HFFc6 (cell line): ENCODE measurements at places on chromosomes 16 and 17. TPM values are rescaled to one million over a fixed set of nuclear protein-coding genes. Genes with fewer than 3 reads are reported as not detected.

- DNase-seq = no peak
These were observed 163.4 kb downstream of the LAT start for GRCh38 chr16:29148131-29148691.

DNA sequence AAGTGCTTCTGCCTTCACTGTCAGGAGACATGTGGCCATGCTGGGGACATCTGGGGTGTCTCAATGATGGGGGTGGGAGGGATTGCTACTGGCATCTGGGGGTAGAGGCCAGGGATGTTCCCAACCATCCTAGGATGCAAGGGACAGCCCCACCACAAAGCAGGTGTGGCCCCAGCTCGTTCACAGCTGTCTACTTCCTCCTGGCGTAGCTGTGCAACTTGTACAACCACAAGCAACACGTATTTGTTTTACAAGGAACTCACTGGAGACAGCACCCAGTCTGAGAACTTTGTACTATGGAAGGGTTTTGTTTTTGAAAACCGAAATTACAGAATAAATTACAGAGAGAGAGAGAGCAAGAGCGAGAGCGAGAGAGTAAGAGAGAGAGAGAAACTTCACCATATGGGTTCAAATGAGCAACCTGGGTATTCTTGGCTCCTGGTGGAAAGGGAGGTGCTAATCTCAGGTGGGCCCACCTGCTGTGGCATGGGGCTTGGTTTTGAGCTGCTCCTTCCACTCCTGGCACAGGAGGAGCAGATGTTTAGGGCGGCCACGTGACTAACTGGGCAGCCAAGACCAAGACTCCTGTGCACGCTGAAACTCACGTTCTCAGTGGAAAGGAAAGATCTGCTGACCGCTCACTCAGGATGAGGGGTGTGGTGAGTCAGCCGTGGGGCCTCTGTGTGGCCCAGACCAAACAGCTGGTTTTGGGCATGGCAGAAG, 17.5 kb upstream of the TNFRSF13B start:
- DNase-seq = no peak

DNA sequence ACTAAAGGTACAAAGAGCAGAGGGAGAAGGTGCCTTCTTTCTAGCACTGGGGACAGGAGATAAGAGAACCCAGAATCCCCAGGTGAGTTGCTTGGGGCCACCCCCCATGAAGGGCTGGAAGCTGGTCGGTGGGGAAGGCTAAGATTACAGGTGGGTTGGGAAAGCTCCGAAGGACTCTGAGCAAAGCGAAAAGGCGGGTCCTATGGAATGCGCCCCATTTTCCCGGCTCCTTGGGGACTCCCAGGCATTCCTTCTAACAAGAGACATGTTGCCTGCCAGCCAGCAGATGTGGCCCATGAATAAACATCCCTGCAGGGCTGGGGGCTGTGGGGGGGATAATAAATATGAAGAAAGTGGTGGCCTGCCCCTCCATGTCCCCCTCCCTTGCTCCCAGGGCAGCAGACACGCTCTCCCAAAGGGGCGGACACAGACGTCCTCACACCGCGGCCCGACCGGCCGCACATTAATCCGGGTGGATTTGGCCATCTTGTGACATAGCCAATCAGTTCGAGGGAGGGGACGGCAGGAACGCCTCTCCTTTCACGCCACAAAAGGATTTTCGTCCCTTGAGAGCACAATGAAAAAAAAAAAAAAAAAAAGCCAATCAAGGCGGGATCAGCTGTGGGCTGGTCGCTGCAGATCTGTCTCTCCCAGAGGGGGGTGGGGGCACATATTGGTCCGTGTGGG, 98.5 kb downstream of the SOX9 start:
- DNase-seq = no peak

The C16orf92 gene
- not detected in 2 replicates for total RNA-seq

The HERPUD1 gene
- total RNA-seq = 89.7 to 103 TPM (median 99.6 TPM) in 3 replicates

The TPPP3 gene
- total RNA-seq = 0.21 TPM in 1 of 3 replicates, not detected in the others

The MYH8 gene
- total RNA-seq = not detected in 3 replicates

GRCh38 chr16:52634528-52634927, 87.6 kb upstream of the TOX3 start:
- DNase-seq = no peak

- DNase-seq = no peak
These were observed 154.6 kb upstream of the CIBAR2 start for GRCh38 chr16:85266857-85267256.

The PIRT gene
- total RNA-seq = not detected in 3 replicates

The ATP2C2 gene
- not detected in 3 replicates for total RNA-seq

The PRAC2 gene
- total RNA-seq = not detected in 3 replicates

DNA sequence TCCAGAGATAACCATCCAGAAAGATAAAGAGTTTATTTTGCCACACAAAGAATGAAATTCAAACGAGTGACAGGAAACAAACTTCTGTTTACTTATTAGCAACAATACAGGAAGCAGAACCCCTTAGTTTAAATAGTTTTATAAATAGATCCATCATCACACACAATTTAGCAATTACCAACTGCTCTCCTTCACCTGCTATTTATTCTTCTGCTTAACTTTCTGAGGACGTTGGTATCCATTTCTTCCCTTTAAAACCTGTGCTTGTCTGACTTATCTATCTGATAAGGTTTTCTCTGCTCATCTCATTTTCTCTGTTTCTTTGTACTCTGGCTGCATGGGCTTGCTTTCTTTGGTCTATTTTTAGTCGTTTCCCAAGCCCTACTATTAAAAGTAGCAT, 4.3 kb upstream of the ADAMTS18 start:
- no peak for DNase-seq

- no peak for DNase-seq
These were observed 121.5 kb downstream of the STXBP4 start for GRCh38 chr17:55090079-55090492.

DNA sequence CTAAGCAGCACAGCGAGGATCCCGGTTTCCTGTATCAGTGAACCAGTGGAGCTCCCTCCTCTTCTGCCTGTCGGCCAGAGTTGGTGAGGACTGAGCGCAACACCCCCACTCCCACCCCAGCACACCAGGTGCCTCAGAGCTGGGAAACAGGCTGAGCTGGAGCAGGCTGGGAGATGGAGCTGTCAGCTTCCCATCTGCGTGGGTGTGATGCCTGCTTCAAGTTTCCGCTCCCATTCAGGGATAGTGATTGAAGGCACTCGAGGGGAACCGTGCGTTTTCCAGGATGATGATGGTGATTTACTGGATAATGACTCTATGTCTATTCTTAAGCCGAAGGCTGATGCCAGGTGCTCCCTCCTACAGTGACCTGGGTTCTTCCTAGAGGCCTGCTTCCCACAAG, 144.5 kb downstream of the TMEM132E start:
- no peak for DNase-seq

The CSH1 gene
- not detected in 2 replicates for total RNA-seq

DNA sequence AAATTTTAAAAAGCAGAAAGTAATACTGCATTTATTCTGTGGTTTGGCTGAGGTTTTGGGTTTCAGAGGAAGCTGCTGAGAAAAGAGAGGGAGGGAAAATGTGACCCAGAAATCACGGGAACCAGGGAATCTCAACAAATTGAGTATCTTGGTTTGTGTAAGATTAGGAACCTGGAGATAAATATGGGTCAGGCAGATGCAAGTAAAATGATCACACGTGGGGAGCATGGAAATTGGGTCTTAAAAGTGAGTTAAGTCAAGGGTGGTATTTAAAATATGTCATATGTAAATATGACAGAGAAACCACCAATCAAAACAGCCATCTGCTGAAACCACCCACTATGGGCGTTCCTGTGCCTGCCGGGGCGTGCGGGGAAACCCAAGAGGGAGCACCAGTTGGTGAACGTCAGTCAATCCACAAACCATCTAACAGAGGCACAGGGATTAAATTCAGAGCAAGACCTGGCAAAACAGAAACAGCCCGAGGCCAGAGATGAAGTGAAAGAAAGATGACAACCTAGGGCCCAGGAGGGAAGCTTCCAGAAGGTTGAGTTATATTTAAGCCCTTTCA, 33.4 kb downstream of the CDH13 start:
- no peak for DNase-seq

DNA sequence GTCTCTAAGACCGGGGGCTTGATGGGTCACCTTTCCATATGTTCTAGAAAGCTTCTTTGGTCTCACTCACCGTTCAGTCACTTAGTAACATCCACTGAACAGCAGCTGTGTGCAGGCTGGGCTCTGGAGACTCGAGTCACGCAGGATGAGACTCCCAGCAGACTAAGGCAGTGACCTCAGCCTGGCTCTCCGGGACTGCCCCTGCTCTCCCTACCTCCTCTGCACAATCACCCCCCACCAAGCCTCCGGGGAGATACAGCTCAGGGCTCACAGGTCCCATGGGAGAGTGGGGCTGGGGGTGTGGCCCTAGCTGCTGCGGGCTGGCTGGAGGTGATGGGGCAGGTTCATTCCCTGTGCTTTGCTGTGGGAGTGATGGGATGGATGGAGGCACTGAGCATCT, 14.1 kb downstream of the FLYWCH2 start:
- DNase-seq = no peak

DNA sequence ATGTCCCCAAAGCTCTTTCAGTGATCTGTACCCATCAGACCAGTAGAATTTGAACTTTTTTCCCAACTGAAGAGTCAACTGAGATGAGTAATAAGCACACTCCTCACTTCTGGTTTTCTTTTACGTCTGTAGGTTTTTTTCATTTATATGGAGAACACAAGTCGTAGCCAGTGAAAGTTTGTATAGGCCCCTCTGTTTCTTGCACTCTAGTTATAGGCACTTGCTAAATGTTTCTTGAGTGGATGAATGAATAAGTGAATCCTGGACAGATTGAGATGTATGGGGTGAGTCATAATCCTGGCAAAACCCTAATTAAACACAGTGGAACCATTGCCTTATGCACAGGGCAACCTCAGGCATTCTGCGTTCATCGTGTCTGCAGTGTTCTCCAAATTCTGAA, 193.7 kb upstream of the TBX2 start:
- DNase-seq = no peak

The TNFRSF17 gene
- total RNA-seq = not detected in 3 replicates

DNA sequence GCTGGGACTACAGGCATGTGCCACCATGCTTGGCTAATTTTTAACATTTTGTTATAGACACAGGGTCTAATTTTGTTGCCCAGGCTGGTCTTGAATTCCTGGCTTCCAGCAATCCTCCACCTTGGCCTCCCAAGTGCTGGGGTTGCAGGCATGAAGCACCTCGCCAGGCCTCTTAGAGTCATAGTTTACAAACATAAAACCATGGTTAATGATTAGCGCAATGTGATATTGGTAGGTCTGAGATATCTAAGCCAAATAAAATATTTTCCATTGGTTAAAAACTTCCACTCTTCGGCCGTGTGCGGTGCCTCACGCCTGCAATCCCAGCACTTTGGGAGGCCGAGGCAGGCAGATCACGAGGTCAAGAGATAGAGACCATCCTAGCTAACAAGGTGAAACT, 16.6 kb downstream of the TXNDC11 start:
- DNase-seq = no peak

DNA sequence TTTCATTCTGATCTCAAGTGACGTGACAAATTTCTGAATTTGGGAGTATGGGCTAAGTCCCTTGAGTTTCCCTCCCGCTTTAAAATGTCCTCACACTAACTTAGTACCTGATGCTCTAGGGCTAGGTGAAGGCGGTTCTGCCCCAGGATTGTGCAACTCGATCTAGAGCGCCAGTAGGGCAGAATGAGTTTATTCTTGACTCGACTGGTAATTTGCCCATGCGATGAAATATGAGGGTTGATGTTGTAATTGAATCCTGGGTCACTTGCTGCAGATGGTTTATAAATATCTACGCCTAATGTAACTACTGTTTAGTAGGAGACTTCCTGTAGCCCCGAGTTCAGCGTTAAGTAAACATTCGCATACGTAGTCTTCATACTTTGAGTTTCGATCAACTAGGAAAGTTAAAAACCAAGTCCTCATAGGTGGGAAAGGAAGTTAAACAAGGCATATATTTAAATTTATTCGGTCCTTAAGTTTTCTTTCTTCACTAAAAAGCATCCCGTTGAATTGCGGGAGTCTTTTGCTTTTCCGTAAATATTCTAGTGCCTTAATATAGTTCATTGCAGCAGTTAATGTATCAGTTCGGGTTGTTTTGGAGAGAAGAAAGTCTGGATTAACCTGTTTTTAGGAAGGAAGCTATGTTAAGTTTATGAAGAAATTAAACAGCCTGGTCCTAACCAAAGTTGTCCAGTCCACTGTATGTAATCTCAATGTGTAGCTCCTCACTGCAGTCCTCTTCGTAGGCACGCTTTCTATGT, 1.6 kb downstream of the CTCF start:
- peak; percentile 59 for DNase-seq

DNA sequence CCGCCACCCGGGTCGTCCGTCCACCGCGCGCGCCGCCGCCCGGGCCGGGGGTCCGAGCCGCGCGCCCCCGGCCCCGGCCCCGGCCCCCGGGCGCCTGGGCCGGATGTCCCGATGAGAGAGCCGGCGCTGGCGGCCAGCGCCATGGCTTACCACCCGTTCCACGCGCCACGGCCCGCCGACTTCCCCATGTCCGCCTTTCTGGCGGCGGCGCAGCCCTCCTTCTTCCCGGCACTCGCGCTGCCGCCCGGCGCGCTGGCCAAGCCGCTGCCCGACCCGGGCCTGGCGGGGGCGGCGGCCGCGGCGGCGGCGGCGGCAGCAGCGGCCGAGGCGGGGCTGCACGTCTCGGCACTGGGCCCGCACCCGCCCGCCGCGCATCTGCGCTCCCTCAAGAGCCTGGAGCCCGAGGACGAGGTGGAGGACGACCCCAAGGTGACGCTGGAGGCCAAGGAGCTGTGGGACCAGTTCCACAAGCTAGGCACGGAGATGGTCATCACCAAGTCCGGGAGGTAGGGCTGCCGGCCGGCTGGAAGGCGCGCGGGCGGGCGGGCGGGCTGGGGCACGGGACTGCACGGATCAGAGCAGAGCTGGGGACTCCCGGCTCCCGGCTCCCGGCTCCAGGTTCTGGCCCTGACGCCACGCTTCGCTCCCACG, 548 bp downstream of the TBX2 start:
- no peak for DNase-seq
